GM12864 (cell line): ENCODE measurements at places on chromosomes 2 and 18.

DNA sequence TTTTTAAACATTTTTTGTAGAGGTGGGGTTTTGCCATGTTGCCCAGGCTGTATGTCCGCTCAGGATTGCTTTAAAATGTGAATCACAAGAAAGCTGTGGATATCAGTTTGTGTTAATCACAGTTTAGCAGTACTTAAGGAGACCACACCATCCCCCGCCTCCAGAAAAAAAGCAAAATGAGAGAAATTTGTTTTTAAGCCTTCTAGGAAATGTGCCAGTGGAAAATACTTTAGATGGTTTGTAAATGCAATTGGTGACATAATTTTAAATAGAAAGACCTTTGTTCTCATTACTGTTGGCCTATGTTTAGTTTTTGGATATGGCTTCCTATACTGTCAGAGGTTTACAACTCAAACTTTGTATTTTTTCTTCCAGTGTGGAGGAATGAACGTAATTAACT lies 27.0 kb downstream of the GCA start:
- no peak for DNase-seq

DNA sequence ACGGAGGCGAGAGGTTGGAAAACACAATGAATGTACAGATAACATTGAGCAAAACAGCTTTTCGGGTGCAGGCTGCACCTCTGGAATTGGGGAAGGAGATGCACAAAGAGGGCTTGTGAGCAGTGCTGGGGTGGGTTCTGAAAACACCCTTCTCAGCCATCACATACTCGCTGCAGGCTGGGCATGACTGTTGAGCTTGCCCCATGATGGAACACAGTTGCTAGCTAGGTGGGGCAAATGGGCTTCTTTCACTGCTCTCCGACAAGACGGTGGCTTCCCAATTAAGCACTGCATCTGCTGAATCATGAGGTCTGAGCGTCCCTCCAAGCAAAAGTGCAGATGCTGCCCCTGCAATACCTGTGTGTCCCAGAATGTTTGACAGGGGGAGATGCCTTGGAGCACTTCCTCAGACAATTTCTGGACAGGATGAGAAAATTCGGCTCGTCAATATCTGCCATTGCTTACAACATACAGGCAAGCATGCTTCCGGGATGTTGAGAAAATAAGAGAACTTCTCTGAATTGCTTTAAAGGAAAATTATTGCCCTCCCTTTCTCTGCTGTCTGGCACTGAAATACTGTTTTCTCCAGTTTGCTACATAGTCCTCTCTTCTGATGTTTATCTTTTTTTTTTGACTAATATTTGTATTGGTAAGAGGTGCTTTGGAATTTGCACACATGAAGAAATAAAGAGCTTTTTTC lies 77.3 kb upstream of the SH3BP4 start:
- no peak for DNase-seq

GRCh38 chr2:159658881-159659873 lies 42.8 kb upstream of the BAZ2B start:
- no peak for DNase-seq

DNA sequence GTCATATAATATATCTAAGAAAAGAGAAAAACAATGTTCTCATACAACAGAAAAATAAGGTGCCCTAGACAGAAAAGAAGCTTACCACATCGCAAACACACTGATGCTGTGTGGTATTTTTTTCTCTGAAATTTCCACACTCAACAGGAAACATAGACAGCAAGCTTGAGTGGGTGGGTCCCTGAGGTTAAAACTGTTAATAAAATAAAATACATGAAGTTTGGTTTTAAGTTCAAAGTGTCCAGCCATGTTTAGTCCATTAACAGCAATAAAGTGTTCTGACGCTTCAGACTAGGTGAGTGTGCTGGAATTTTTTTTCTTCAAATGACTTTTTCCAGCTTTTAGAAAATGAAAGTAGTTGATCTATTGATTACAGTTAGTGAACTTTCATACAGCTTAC lies 83.3 kb upstream of the EPB41L5 start:
- no peak for DNase-seq

DNA sequence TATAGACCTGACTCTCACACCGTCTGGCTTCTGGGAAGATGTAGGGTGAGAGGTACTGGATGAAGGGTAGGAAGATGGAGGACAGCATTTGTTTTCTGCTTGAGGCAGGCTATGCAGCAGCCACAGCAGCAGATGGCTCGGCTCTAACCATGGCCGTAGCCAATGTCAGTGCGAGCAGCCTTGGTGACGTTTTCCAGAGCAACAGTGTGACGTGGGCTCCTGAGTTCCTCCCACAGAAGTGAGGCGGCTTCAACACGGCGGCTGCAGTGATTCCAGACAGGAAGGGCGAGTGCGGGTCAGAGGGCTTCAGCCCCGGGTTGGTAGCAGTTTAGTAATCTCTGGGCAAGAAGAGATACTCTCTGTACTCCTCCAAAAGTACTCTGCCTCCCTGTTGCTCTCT lies 133.0 kb upstream of the MYT1L start:
- no peak for DNase-seq

GRCh38 chr18:68925268-68925667 lies 127.4 kb downstream of the CCDC102B start:
- no peak for DNase-seq

GRCh38 chr2:37654932-37655841 lies 16.3 kb downstream of the CDC42EP3 start:
- peak; percentile 92 for DNase-seq

GRCh38 chr2:67486041-67486796 lies 89.1 kb downstream of the ETAA1 start:
- no peak for DNase-seq

DNA sequence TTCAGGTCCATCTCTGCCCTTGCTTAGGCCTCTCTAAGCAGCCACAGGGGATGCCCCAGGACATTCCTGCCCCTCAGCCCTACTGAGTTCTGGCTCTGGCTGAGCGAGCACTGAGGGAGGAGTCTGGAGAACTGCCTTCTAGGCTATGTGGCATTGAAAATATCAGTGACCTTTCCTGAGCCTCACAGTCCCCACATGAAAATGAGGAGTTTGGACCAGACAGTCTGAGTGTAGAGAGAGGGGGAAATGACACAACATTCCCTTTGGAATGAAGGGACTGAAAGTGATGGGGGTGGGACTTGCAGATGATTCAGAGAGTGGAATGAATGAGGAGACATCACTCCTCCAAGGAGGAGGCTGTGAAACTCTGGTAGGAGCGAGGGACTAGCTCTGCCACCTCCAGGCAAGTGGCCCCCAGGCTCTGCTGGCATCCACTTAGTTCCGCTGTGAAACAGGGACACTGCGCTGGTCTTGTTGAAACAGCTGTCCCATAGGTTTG lies 8.0 kb downstream of the TNS1 start:
- DNase-seq = no peak

GRCh38 chr18:31679133-31679742 lies 5.1 kb downstream of the B4GALT6 start:
- DNase-seq = no peak

DNA sequence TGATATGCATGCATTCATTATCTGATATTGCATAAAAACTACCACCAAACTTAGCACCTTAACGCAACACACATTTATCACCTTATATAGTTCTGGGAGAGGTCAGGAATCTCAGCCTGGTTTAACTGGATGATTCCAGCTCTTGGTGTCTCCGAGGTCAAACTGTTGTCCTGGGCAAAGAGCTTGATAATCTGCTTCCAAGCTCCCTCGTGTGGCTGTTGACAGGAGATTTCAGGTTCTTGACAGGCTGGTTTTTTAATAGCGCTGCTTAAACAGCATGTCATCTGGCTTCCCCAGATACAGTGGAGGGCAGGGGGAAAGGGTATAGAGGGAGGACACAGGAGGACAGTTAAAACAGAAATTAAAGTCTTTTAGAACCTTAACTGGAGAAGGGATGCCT lies 785.0 kb downstream of the CNTNAP5 start:
- no peak for DNase-seq

GRCh38 chr18:8367217-8367988 lies 241.8 kb upstream of the RAB12 start:
- DNase-seq = no peak

DNA sequence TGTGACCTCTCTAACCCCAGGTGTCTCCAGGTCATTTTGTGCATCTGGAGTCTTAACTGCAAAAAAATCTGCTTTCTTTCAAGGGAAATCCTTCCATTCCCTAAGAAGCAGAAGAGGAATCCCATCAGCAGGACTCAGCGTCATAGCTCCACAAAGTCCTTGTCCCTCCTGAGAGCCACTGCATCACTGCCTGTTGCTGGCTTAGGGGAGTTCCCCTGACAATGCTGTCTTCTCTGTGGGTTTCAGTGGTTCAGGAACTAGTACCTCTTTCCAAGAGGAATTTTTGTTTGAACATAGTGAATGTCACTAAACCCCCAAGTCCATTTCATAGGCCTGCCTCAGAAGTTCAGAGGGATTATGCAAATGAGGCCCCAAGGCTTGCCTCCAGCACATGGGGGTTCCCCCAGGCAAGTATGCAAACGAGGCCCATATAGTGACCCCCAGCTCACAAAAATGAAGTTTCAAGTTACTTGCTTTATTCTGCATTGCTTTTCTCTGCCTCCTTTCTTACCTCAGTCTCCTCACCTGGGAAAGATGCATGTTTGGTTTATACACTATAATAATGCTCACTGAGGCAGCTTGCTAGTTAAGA lies 513.9 kb upstream of the MEX3C start:
- DNase-seq = no peak

GRCh38 chr2:161713706-161714105 lies 89.5 kb downstream of the SLC4A10 start:
- DNase-seq = no peak

GRCh38 chr2:95509408-95509807 lies 24.9 kb upstream of the TRIM43B start:
- DNase-seq = no peak

DNA sequence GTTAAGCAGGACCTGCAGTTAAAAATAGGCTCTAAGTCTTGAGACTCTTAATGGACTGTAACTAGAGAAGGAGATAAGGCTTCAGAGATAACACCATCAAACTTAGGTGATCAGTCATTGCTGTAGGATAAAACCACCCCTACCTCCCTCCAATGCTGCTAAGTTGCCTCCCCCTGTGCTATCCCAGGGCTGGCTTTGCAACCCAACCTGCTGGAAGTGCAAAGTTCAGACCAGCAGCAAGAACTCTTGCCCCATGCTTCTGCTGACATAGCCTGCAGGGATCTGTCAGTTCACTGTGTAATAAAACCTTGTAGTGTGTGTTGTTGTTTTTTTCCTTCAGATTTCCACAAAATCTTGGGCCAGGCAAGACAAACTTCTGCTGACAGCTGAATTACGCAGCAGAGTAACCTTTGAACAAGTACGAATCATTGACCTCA lies 57.4 kb upstream of the EPB41L3 start:
- DNase-seq = no peak

GRCh38 chr18:43965691-43966090 lies 688.4 kb upstream of the SYT4 start:
- no peak for DNase-seq

- DNase-seq = no peak
These were observed 206.8 kb upstream of the HDAC4 start for GRCh38 chr2:239607517-239608191.
